ENCODE measurements at places on chromosomes 13 and 19. TPM values are rescaled to one million over a fixed set of nuclear protein-coding genes. Genes with fewer than 3 reads are reported as not detected.

DNA sequence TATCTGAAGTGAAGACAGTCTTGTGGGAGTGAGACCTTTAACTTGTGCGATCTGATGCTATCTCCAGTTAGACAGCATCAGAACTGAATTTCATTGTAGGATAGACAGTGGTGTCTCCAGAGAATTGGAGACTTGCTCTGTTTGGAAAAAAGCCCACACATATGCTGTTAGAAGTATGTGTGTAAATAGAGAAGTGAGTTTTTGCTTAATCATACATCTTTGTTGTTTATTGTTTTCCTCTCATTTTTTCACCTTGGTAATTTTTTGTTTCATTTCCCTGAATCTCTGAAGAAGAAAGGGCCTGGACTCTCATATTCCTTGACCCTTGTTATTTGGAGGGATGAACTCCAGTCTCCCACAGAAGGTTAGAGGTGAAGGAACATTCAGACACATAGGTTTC is 21.8 kb downstream of the FPR3 start:
- H3K36me3 ChIP-seq, result no peaks in the 10 kb centered on the region
- no peaks in the 10 kb centered on the region for H3K4me1 ChIP-seq
- no peak overlapping the region for H3K27ac ChIP-seq
- H3K27me3 ChIP-seq, result no peaks in the 10 kb centered on the region

- peaks cover 79% of the 10 kb centered on the region for H3K27me3 ChIP-seq
- H3K4me3 ChIP-seq, result no peak overlapping the region
- DNase-seq, result no peak
- peaks cover 39% of the 10 kb centered on the region for H3K4me1 ChIP-seq
- H3K36me3 ChIP-seq, result no peaks in the 10 kb centered on the region
- no peak overlapping the region for H3K27ac ChIP-seq
These were observed 10.8 kb downstream of the ZIC5 start for GRCh38 chr13:99960663-99961311.

- no peaks in the 10 kb centered on the region for H3K27me3 ChIP-seq
- no peak overlapping the region for H3K4me3 ChIP-seq
- H3K4me1 ChIP-seq, result no peaks in the 10 kb centered on the region
- DNase-seq, result no peak
These were observed 406.8 kb downstream of the MYO16 start for GRCh38 chr13:109036078-109036780.

GRCh38 chr13:21884299-21884909 is 213.5 kb downstream of the FGF9 start:
- H3K36me3 ChIP-seq, result no peaks in the 10 kb centered on the region
- no peak overlapping the region for H3K4me3 ChIP-seq
- H3K27ac ChIP-seq, result no peak overlapping the region
- H3K4me1 ChIP-seq, result no peaks in the 10 kb centered on the region
- H3K27me3 ChIP-seq, result no peaks in the 10 kb centered on the region

DNA sequence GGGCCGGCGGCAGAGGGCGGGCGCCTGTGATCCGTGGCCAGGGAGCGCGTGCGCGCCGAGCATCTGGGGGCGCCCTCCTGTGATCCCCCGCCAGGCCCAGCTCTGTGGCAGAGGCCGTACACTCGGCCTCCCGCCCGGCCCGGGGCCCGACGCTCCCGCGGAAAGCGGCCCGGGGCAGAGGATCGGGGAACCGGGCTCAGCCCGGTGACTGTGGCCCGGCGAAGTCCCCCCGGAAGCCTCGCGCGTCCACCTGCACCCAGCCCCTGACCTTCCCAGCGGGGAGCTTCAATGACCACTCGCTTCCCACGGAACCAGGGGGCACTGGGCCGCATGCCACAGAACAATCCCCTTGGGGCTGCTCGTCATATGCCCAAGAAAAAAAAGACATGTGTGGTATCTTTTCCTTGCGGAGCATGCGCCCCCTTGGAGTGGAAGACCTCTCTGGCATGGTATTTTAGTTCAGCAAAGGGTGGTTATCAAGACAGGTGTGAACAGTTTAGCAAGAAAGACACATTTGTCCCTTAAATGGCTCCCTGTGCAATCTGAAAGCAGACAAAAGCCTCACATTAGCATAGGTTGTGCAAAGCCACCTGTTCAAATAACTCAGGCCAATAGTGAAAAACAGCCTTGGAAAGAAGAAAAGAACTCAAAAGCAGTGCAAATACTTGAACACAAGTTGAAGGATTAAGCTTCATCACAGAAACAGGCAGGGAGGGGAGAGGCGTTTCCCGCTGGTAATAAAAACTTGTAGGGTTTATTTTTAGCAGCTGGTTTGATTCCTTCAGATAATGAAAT is 290.9 kb upstream of the SOX21 start:
- H3K27me3 ChIP-seq, result no peaks in the 10 kb centered on the region
- no peak for DNase-seq
- H3K27ac ChIP-seq, result no peak overlapping the region
- H3K4me1 ChIP-seq, result peaks cover 9% of the 10 kb centered on the region
- peak overlapping the region; percentile 24 for H3K4me3 ChIP-seq

RABAC1 gene
- 233 TPM for total RNA-seq

DNA sequence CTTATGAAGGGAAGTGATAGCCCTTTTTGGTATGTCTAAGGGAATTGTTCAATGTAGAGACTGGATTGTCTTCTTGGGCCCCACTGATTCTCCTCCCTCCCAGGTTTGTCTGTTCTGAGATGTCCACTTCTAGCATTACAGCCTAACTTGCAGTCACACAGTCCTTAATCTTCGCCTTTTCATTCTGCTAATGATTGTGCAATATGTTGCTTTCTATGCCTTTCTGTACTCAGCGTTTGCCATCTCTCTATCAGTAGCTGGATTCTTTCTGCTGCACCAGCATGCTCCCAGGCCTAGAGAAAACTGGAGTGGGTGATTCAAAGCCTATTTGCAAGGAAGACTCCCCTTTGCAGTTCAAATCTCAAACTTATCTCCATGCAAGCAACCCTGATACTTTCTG is 307.5 kb upstream of the DACH1 start:
- no peaks in the 10 kb centered on the region for H3K36me3 ChIP-seq
- H3K27me3 ChIP-seq, result no peaks in the 10 kb centered on the region
- H3K27ac ChIP-seq, result no peak overlapping the region
- no peak for DNase-seq
- no peaks in the 10 kb centered on the region for H3K4me1 ChIP-seq
- no peak overlapping the region for H3K4me3 ChIP-seq

GRCh38 chr13:70424428-70424827 is 316.2 kb upstream of the KLHL1 start:
- H3K27ac ChIP-seq, result no peak overlapping the region
- H3K4me1 ChIP-seq, result no peaks in the 10 kb centered on the region
- no peaks in the 10 kb centered on the region for H3K27me3 ChIP-seq
- no peak overlapping the region for H3K4me3 ChIP-seq

DNA sequence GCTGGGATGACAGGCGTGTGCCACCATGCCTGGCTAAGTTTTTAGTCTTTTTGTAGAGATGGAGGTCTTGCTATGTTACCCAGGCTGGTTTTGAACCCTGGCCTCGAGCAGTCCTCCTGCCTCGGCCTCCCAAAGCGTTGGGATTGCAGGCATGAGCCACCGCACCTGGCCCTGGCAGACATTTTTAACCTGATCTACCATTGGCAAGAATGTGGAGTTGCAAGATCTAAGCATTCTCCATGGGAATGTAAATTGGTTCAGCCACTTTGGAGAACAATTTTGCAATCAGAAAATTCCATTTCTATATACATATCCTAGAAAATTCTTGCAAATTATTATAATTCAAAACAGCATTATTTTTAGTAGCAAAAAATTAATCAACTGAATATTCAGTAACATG is 24.3 kb upstream of the DCUN1D2 start:
- H3K36me3 ChIP-seq, result peaks cover 74% of the 10 kb centered on the region
- no peaks in the 10 kb centered on the region for H3K27me3 ChIP-seq
- DNase-seq, result no peak
- no peak overlapping the region for H3K4me3 ChIP-seq

Measured in esophagus muscularis mucosa (tissue), 4 donors.